ENCODE measurements at places on chromosomes 6 and 20.

DNA sequence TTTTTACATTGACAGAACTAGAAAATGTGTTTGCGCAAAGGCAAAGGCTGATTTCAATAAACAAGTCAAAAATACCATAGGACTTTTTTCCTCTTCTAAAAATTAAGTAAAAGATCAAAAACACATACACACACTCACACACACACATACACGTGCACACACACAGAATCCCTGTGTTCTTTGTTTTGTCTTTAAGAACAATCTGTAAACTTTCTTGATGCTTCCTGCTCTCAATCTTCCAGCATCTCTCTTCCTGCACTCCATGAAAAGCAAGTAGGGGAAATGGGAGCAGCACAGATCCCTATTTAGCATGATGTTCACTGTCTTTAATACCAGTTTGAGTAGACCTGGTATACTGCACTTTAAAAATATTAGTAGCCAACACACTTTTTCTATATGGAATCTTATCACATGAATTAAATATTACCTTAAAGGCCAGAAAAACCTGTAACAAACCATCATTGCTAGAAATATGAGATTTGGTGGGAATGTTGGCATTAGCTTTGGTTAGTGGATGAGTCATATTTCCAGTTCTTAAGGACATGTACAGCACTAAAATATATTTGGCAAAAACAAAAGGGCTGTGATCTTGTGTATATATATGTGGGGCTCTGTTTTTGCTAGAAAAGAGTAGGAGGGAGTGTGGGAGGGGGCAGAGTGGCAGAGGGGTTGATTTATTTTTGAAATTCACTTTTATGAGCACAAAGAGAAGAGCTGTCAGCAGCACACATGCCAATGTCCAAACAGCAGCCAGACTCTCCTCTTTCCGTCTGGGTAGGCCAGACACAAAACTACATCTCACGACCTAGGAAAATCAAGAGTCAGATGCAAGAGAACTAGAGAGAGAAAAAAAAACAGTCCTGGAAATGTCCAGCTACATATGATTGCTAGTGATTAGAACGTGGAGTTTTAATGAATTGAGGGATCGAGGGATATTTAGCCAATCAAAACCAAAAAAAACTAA lies 4.6 kb downstream of the PTPRK start:
- no peak for DNase-seq

DNA sequence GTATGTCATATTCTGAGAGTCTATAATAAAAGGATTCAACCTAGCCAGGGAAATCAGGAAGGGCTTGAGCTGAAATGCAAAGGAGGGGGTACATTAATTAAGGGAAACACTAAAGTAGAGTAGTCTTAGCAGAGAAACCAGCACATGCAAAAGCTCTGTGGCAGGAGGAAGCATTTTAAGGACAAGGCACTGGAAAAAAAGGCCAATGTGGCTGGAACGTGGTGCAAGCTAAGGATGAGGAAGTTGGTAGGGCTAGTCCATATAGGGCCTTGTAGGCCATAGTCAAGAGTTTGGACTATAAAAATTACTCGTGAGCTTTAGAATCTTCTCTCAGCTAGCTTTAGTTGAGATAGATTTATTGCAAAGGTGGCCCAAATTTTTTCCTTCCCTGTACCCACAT lies 75.2 kb upstream of the TOP1 start:
- DNase-seq = no peak

DNA sequence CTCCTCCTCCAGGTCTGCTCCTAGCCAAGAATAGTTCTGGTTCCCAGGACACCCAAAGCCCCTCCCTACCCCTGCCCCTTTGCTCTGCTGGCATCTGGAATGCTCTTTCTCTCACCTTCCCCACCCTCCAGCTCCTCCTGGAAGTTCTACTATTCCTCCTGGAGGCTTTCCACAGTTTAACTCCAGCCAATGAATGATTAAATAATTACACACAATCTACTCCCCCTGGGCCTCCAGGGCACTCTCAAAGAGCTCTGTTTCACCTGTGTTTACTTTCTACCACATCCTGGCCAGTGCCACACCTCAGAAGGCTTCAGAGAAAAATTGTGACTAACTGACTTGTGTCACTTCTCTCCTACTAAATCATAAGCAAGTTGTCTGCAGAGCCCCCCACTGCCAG lies 36.2 kb downstream of the GCM1 start:
- no peak for DNase-seq

DNA sequence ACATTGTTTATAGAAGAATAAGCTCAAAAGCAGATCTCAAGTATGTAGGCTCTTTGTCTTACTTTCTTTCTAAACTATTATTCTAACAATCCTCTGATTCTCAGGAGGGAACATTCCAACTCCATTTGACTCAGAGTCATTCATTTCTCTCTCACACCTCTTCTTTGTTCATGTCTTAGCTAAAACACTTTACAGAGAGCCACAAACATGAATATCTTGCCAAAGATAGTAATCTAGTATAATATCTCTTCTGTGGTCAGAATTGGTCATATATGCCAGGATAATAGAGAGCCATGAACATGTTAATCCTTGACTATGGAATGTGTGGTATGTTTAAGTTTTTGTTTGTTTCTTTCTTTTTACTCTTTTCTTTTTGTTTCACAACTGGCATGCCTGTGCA lies 456.0 kb upstream of the PTCHD4 start:
- no peak for DNase-seq

DNA sequence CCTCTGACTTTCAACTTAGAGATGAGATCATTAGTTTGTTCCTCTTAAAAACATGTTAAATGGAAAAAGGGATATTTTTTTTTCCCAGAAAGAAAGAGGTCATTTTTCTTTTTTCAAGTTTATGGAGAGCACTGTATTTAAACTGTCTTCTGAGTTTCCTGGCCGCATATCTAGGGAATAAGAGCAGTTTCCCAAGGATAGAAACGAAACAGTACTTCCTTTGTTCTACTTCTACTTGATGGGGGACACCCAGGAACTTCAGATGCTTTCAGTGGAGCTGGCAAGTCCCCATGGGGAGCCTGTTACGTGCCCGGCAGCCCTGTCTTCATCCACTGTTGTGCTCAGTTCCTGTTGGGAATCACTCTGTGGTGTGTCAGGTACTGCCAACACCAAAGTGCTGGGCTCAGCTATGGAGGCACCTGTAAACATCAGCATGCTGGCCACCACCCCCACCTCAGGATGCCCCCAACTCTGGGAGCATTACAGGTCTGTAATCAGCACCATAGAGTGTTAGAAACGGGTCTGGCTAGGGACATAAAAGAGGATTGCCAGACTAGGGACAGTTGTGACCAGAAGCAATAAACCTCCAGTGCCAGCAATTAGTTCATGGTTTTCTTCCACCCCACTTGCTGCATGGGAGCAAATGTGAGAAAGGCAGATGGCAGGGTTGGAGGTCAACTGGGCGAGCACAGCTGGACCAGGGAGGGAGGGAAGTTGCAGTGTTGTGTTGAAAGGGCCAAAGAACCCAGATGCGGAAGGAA lies 221.7 kb upstream of the ECI2 start:
- no peak for DNase-seq

DNA sequence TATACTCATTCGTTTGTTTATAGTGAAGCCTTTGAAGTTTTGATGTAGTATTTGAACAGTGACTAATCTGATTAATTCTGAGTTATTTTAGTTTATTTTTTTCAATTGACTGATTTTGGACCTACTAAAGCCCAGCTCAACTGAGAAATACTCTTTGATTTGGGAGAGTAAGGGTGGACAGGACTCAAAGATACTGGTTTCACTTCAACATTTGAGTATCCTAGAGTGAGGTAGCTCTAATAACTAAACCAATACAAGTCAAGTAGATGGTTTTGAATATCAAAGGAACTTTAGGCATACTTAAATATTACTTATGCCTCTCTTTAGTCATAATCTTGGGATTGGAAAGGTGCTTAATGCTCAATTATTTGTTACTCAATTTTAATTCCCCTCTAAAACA lies 65.6 kb downstream of the ZNF292 start:
- no peak for DNase-seq

GRCh38 chr20:8583566-8584043 lies 451.5 kb downstream of the PLCB1 start:
- no peak for DNase-seq

Data from cerebellar cortex (tissue), 1 donor.